ENCODE measurements at places on chromosomes 7 and 10.

- DNase-seq = no peak
Observed at GRCh38 chr10:66244953-66245352, 680.9 kb upstream of the LRRTM3 start.

DNA sequence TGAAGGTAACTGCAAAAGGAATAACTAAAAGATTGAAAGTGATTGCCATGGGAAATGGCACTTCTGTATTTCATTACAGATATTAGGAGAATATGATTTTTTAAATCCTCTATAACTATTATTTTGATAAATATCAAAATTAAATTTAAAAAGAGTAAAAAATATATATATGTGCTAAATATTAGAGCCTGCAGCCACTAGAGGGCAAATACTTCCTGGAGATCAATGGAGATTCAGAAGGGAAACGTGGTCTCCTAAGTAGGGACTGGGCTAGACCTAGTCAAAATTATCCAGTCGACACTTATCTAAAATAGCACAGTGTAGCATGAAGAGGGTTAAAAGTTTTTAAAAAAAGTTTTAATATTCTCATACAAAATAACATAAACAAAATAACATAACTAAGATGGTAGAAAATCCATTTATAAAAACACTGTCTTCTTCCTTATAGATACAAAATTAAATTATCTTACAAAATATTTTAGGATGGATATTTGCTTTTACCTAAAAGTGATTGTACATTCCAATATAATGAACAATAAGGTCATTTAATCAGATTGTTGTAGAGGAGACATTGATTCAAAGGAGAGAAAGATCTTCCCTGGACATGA is 434.3 kb downstream of the MDFIC start:
- no peak for DNase-seq

DNA sequence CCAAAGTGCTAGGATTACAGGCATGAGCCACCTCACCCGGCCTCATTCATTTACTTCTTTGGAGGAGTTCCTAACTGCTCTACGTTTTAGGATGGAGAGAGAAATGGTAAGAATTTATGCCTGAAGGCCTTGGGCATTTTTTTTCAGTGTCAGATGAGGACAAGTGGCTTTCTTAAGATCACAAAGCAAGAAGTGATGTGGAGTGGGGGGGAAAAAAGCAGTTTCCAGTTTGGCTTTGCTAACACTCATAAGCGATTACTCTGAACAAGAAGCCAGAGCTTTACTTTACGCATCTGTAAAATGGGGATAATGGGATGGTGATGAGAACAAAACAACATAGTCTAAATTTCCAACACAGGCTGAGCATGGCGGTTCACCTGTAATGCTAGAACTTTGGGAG is 2.6 kb upstream of the PPIA start:
- no peak for DNase-seq

GRCh38 chr10:100632027-100632426 is 96.3 kb downstream of the HIF1AN start:
- no peak for DNase-seq

DNA sequence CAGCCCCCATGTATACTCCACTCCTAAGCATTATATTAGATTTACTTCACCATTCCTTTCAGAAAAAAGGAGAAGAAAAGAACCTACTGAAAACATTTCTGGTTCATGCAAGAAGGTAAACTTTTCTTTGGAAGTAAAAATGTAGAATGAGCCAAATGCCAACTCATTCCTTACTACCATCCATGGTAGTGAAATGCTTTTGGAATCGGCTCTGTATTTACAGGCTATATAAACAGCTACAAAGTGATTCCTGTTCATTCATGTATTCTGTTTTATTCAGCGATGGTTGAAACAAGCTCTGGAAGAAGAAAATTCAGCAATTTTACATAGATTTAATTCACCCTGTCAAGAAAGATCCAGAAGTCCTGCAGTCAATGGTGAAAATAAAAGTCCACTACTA is 91.6 kb downstream of the KMT2E start:
- no peak for DNase-seq

Measured in activated naive CD4-positive, alpha-beta T cell (primary cell).